NCI-H2081 treated with DMSO at 0.1 percent for 48 hours (cell line): ENCODE measurements at places on chromosomes 3 and 15.

DNA sequence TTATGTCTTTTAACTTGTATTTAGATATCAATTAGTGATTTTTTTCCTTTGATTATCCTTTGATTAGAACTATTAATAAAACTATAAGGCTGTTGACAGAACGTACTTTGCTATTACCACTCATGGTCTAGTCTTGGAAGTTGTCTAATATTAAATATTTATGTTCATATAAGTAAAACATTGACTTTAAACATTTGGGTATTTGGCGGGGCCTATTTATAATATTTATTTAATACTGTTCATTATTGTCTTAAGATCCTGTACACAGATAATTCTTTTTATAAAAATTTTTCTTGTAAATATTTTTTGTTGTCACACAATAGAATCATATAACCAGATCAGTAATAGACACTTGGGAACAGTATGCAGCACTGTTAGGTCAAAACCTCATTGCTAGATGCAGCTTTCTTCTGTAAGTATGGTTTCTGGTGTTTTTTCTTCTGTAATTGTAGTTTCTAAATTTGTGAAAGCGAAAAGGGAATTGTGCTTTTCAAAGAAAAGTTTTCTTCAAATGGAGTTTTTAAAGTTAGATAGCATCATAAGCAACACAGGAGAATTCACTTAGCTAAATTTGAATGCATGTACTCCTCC lies 93.4 kb downstream of the FNDC3B start:
- no peak for DNase-seq

DNA sequence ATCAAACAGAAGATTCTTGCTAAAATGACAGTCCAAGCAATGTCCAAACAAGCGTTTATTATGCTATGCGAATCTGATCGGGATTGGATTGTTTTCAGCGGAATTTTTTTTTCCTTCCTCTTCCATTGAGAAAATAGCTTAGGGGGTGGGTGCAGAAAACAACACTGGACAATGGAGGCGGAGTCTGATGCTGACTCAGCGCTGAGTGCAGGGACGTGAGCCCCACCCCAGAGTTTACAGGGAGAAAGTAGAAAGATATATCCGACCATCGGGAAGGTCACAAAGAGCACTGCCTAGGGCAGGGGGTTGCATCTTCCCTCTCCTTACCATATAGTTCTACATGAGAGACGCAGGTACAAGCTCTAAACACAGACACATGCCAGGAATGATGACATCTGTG lies 117.0 kb downstream of the FOXP1 start:
- no peak for DNase-seq

GRCh38 chr15:64315216-64315615 lies 40.8 kb downstream of the CSNK1G1 start:
- no peak for DNase-seq

DNA sequence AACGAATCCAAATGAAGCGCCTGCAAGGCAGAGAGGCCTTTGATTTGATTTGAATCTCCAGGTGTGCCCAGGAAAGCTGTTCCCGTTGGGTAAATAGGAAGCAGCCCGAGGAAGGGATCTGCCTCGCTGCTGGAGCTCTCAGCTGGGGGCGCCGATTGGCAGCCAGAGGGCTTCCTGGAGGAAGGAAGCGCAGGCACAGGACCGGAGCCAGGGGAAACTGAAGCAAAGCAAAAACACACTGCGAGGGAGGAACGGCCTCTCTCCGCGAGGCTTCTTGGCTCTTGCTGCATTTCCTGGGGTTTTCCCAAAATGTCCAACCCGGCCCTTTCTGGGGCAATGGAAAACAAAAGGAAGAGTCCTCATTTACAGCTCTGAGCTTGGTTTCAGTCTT lies 80.3 kb downstream of the TMEM266 start:
- no peak for DNase-seq

GRCh38 chr15:83207009-83207659 lies 489 bp downstream of the HDGFL3 start:
- no peak for DNase-seq

DNA sequence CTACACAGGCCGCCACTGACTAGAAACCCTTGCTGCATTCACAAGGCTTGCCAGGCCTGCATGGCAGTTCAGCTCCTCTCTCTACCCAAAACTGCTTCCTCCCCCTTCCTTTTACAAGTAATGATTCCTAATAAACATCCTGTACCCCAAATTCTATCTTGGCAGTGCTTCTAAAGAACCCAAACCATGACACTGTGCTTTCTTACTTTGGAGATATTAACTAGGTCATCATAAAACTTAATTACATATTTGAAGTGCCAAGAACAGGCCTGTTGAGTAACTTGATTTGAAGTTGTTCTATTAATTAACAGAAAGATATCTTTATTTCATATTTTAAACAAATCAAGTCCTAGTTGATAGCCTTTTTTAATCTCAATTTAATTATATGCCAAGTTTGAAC lies 88.4 kb downstream of the THBS1 start:
- DNase-seq, result no peak
